Foreskin keratinocyte (primary cell): ENCODE measurements at places on chromosomes 16 and 17. TPM values are rescaled to one million over a fixed set of nuclear protein-coding genes. Genes with fewer than 3 reads are reported as not detected.

DNA sequence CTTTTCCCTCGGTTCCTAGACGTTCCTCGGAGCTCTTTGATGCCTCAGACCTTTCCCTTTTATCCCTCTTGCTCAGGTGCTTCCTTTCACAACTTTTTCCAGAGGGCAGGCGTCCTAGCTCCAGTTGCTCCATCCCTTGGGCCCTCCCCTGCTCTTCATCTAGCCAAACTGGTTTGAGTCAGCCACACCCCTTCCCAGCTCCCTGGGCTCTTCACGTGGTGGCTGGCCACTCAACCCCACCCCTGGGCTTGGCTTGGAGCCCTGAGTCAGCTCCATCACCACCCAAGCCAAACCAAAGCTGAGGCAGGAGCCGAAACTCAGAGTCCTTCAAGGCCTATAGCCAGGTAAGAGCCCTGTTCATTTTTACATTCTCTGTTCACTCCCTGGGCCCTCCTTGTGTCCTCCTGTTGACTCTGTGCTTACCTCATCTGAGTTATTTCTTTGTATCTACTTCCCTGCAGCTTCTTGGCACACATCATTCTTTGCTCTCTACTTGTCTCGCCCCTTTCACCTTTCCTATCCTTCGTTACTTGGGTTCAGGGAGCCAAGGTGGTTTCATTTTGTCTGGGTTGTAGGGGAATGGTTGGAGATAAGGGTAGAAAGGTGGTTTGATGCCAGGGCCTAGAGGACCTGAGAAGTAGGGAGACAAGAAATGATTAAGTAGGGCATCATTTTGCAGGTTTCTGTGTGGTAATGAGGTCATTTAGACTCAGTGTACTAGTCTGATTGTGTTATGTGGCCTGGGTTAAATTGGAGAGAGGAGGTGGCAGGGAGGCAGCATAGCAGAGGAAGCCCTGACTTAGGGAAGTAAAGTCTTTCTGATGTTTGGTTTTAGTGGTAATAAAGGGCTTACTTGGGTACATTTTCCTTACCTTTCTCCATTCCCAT, 7.6 kb upstream of the PHKG2 start:
- DNase-seq: peak; percentile 94

GRCh38 chr17:42999003-42999525, 845 bp downstream of the RPL27 start:
- no peak for DNase-seq

DNA sequence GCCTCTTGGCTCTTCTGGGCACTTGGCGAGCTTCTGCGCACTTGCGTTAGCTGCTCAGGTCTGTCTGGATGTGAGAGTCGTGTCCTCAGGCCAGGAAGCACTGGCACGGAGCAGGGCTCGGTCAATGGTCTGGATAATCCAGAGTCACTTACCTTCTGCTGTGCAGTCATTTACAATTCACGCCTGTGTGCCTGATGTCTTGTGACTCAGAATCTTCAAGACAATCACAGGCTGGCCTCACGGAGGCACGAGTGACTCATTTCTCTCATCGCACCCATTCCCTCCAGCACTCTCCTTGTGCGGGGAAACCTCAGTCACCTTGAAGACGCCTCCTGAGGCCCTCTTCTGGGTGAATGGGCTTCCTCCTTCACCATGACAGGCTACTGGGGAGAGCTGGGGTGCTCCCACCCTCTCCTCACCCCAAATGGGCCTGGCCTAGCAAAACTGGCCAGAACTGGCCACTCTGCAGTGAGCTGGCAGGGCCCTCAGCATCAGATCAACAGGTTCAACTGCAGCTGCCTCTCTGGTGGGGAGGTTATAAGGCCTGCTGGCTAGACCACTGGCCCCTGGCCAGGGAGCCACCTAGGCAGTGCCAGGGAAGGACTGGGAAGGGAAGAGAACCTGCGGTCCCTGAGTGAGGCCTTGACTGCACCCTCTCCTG, 1.9 kb upstream of the CAPN15 start:
- peak; percentile 87 for DNase-seq

DNA sequence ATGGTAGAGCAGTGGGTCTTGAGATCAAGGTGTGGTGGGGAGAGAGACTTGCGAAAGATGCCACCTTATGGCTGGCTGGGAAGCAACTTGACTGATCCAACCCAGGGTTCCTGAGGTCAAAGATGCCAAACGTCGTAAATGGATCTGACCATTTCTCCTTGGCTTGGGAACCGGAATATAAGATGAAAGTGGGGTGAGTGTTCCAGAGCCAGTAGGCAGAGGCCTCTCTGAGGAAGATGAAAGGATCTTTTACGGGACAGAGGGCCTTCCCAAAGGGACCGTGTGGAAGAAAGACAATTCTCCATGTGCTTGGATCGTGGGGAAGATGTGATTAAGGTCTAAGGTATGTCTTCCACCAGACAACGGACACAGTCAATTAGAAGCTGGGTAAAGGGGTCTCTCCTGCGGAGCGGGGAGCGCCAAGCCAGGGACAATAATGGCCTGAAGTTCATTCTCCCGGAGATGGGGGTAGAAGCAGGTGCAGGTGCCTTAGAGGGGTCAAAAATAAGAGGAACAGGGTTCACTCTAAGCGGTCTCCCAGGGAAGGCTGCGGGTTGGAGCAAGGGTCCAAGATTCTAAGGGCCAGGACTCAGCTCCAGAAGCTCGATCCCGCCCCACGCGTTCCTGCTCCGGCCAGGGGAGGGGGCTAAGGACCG, 800 bp downstream of the FXR2 start:
- peak; percentile 39 for DNase-seq

DNA sequence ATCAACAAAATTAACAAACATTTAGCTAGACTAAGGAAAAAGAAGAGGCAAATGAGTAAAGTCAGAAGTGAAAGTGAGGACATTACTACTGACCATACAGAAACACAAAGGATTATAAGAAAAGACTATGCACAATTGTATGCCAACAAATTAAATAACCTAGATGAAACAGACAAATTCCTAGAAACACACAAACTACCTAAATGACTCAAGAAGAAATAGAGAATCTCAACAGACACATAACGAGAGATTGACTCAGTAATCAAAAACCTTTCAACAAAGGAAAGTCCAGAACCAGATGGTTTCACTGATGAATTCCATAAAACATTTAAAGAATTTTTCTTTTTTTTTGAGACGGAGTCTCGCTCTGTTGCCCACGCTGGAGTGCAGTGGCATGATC, 35.7 kb upstream of the MYLK3 start:
- DNase-seq: no peak

DNA sequence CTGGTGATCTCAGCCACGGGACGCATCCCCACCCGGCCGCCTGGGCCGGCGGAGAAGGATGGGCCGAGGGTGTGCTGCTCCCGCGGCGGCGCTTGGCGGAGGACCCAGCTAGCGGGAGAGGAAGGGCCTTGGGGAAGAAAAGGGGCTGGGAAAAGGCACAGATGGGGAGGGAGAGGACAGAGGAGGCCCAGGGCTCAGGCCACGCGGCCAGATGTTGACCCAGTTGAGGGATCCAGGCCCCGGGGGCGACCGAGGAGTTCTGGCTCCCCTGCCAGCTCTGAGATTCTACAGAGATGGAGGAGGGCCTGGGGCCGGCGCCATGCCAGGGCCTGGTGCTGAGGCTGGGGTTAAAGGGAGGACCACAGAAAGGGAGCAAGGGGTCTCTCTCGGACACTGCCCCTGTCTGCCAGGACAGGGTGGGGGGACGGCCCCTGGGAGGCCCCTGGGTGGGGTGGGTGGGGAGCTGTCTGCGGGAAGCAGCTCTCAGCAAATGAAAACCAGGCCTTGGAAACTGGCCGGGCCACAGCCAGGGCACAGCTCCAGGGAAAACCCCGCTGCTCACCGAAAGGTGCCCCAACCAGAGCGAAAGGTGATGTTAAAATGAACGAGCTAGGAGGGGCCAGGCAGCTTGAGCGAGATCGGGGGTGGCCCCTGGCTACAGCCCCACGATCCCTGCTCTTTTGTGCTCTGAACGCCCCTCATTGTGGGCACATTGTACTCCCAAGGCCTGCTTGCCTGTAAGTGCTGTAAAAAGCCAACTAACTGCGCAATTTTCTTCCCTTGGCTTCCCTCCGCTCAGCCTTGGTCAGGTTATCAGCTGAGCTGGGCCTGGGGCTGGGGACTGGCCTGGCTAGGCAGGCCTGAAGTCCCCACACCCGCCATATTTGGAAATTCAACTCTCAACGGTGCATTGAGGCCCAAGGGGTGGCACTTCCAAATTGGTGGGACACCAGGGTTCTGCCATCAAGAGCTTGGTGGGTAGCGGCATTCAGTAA, 191.4 kb downstream of the ZNF423 start:
- DNase-seq: no peak

DNA sequence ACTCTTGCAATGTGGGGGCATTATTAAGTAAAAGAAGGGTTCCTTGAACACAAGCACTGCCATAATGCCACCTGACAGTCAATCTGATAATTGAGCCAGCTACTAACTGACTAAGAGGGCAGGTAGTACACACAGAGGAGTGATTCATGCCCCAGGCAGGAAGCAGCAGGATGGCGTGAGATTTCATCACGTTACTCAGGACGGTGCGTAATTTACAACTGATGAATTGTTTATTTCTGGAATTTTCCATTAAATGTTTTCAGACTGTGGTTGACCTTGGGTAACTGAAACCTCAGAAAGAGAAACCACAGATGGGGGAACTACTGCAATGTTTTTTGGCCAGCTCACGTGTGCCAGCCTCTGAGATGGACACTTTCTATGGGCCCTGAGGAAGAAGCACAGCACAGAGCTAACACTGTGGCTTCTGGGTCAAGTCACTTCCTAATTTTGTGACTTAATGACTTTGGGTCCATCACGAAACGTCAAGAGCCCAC, 46.7 kb downstream of the C17orf67 start:
- peak; percentile 94 for DNase-seq

DNA sequence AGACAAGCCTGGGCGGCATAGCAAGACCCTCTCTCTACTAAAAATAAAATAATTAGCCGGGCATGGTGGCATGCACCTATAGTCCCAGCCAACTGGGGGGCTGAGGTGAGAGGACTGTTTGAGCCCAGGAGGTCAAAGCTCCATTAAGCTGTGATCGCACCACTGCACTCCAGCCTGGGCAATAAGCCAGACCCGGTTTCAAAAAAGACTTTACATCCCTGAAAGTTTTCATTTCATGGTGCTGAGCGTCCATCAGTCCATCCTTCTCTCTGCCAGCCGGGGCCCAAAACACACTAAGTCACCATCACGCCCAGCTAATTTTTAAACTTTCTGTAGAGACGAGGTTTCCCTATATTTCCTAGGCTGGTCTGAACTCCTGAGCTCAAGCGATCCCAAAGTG, 10.6 kb downstream of the RAB40B start:
- DNase-seq: no peak

- no peak for DNase-seq
These were observed 310.0 kb downstream of the SOX9 start for GRCh38 chr17:72430611-72431432.

- peak; percentile 50 for DNase-seq
These were observed 29.3 kb downstream of the CEP295NL start for GRCh38 chr17:78873519-78874340.

GRCh38 chr16:77469634-77470033, 34.8 kb upstream of the ADAMTS18 start:
- DNase-seq: no peak

GRCh38 chr17:79952901-79953300, 82.8 kb downstream of the TBC1D16 start:
- DNase-seq: no peak

DNA sequence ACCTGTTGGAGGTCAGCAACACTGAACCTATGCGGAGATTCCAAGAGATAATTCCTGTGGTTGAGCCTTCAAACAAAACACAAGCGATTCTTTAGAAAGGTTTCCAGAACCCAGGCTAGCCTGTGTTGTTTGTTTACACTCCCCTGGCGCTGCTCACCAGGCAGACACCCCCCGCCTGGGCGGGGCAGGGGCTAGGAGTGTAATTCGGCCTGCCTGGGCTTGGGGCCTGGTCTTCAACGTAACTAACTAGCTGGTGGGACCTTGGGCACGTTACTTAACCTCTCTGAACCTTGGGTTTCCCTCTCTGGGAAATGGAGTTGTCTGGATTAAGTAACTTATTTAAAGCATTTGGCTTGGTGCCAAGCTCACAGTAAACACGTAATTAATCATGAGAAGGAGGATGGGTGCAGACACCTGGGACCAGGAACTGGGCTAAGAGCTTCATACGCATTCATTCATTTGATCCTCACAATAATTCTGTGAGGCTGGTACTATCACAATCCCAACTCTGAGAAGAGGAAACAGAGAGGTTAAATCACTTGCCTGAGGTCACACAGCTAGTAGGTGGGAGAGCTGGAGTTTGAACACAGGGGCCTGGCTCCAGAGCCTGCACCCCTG, 7.6 kb upstream of the ARHGAP27 start:
- peak; percentile 75 for DNase-seq

DNA sequence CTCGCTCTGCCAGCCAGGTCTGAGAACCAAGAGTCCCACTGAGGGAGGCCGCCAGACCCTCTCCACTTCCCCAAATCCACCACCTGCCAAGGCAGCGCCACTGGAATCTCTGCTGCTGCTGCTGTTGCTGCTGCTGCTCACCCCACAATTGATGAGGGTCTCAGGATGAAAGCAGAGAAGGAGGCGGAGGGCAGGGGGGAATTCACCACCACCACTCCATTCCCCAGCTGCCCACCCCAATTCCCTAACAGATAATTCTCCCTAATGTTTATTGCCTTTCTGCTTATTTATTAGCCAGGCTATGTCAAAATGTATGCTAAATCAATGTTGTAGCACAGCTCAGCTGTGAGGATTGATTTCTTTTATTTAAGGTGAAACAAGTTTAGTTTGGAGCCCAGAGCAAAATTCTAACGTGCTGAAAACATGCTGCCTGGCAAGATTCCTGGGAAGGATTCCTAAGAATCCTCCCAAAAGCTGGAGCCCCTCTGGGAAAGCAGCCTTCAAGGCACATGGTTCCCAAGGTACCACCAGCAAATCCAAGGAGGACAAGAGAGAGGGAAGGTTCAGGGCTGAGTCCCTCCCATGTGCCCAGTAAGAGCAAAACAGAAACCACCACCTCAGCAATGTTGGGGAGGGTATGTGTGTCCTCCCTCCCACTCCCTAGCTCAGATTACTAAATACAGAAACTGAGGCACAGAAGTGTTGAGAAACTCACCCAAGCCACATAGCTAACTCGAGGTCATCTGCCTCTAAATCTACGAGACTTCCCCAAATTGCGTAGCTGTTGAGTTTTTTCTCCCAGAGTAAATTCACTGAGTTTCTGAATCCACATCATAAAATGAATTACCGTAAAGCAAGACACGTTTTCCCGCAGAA, 12.2 kb upstream of the CDH5 start:
- no peak for DNase-seq

The SRCIN1 gene
- total RNA-seq: 0.25 and 0.31 TPM in 2 replicates

The MILR1 gene
- total RNA-seq: not detected in 2 replicates

The PRSS33 gene
- not detected in 2 replicates for total RNA-seq

The MYL4 gene
- total RNA-seq: not detected in 2 replicates

The KRT27 gene
- not detected in 2 replicates for total RNA-seq

The SLC16A13 gene
- 4.3 and 6.7 TPM in 2 replicates for total RNA-seq

The NOMO2 gene
- total RNA-seq: 152 and 155 TPM in 2 replicates

The ABCA10 gene
- 0.11 and 0.41 TPM in 2 replicates for total RNA-seq

The HOXB4 gene
- total RNA-seq: 0.03 and 0.04 TPM in 2 replicates
